NCI-H1694 treated with DMSO at 0.1 percent for 48 hours (cell line): ENCODE measurements at places on chromosomes 6 and 20.

- no peak for DNase-seq
Measured at GRCh38 chr6:17013701-17014100, 88.1 kb upstream of the STMND1 start.

DNA sequence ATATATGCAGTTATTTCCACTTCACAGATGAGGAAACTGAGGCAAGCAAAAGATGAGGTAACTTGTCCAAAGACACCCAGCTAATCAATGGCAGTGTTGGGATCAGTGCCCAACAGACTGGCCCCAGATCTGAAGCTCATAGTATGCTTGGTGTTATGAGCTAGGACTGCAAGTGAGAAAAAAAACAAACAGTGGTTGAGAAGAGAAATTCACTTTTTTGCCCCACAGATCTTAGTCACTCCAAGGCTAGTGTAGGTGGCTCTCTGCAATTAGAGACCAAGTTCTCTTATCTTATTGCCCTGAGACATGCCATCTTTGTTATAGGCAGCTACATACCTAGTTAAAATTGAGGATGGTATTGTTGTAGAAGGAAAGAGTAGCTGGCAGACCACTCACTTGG, 16.3 kb downstream of the PLEKHG1 start:
- DNase-seq, result no peak

DNA sequence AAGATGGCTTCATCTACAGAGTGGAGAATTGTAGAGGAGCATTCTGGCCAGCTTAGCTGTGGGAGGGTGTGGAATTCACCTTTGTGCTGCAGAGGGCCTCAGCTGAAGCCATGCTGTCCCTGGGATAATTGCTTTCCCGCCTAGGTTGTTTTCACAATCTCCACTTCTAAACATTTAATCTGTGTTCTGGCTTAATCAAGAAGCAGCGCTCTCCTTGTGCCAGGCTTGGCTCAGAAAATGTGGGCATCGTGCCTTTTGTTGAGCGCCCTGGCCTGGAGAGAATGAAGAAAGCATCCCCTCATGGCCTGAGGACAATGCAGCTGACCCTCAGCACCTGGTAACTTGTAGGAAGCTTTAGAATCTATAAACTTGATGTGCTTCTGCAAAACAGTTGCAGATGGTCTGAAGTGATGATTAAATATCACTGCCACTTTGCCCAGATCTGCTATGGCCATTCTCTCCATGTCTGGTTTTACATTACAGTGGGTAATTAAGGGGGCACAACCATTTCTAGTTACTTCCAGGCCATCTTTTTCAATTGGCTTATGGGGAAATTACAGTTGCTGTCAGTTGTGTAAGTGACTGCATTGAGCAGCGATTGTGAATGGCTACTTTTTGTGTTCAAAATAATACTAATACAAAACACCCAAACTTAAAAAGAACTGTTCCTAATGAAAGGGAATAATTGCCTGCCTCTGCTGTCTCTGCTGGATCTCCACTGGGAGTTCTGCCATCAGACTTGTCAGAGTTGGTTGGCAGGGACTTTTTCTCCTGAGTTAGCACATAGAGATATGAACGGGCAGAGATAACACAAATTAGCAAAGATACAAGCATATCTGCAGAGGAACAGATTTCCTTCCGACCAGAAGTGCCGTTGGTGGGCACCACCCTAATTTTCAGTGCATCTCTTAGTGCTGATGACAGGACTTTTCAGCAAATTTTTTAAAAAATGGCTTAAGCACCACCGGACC, 18.4 kb downstream of the CTNNBL1 start:
- no peak for DNase-seq

- DNase-seq, result no peak
Measured at GRCh38 chr6:11968241-11968806, 43.8 kb upstream of the HIVEP1 start.

- DNase-seq, result no peak
Measured at GRCh38 chr6:82891076-82891475, 174.6 kb downstream of the UBE3D start.

- no peak for DNase-seq
Measured at GRCh38 chr20:37480919-37481318, 40.1 kb upstream of the NNAT start.

- DNase-seq, result no peak
Measured at GRCh38 chr6:120804612-120805011, 529.7 kb downstream of the TBC1D32 start.

GRCh38 chr6:16130437-16130891, 1.6 kb downstream of the MYLIP start:
- no peak for DNase-seq

DNA sequence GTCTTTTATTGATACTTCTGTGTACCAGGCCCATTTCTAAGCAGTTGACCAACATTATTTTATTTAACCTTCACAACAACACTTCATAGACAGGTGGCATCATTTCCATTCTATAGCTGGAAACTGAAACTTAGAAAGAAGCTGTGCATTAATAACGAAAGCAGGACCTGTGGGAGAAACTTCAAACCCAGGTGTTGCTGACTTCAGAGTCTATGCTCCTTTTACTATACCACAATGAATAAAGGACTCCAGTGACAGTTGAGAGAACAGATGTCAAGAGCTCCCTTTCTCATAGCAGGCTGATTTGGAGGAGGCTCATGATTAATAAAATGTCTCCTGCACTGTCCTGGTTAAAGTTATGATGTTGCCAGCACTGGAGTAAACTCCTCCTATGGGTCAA, 56.6 kb upstream of the POU3F2 start:
- no peak for DNase-seq

DNA sequence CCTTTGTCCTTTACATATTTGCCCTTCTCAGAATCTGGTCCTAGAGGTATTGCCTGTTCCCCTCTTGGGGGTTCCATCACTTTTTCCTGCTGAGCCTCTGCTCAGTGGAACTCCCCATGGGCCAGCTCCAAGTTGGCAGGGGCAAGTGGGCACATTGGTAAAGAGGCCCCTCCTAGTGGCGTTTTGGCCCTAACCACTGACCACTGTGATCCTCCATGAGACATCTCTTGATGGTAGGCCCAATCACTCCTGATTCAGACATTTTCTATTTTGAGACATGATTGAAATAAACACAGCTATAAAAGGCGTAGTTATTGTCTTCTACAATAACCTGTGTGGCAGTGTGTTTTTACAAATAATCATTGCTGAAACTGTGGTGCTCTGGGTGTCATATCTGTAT, 83.0 kb downstream of the RREB1 start:
- no peak for DNase-seq

DNA sequence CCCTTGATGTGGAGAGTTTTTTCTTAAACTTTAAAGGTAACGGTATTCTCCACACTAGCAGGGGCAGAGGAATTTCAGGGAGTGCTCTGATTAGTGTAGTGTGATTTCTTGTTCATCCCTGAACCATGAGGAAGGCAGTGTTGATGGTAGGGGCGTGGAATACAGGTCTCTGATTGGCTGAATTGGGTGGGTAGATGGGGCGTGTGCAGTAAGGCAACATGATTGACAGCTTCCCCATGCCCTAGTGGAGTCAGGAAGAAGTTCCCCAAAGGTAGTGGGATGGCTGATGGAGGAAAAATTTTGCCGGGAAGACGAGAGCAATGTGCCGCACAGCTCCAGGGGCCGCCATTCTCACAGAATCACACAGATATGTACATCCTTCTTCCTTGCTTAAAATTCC, 97.4 kb upstream of the SALL4 start:
- DNase-seq, result no peak

GRCh38 chr6:100344761-100345160, 120.0 kb downstream of the SIM1 start:
- DNase-seq, result no peak

GRCh38 chr6:10545482-10545881, 24.3 kb downstream of the GCNT2 start:
- DNase-seq, result no peak

DNA sequence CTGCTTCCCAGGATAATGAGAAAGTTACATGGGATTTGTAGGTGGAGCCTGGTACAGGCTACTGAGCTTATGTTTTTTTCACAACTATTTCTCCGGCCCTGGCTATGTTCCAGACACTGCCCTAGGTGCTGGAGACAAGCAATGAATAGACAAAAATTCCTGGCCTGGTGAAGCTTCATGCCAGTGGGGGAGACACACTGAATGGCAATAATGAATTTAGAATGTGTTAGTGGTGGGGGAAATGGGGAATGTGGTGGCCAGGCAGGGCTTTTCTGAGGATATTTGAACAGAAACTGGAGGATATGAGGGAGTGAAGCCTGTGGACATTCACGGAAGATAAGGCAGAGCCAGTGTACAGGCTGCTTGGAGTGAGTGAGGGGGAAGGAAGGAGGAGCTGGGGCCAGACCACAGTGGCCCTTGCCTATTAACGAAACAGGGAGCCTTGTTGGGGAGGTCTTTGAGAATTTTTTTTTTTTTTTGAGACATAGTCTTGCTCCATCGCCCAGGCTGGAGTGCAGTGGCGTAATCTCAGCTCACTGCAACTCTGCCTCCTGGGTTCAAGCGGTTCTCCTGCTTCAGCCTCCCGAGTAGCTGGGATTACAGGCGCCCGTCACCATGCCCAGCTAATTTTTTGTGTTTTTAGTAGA, 6.6 kb downstream of the FOXS1 start:
- no peak for DNase-seq

DNA sequence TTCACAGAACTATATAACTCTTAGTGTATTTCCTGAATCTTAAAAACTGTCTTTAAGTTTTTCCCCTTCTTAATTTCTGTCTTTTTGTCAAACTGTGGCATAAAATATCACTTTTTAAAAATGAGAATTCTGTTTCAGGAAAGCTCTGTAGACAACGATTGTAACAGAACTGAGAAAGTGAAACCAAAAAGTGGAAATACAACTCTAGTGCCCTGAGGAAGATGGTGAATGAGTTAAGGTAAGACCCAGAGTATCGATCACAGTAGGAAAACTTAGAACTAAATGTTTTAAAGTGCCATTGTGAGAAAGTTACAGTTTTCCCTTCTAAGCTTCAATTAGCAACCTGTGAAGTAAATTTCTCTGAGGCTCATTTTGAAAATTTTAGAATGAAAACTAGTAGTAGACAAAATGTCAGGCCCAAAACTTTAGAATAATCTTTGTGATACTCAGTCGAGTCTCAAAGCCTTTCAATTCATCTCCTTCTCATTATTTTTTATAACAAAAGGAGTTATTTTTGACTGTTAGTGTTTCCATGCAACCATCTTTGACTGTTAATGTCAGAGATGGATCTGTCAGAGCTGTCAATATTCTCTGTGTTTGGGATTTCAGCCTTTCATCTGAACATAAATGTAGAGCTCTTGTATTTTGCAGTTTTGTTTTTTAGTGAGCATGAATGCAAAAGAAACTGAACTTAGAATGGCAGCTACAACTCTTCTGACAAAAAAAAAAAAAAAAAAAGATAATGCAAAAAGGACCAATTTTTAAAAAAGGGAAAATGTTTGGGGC, 19.0 kb upstream of the TRDN start:
- no peak for DNase-seq

- DNase-seq, result no peak
Measured at GRCh38 chr6:133160536-133160935, 80.6 kb upstream of the EYA4 start.

DNA sequence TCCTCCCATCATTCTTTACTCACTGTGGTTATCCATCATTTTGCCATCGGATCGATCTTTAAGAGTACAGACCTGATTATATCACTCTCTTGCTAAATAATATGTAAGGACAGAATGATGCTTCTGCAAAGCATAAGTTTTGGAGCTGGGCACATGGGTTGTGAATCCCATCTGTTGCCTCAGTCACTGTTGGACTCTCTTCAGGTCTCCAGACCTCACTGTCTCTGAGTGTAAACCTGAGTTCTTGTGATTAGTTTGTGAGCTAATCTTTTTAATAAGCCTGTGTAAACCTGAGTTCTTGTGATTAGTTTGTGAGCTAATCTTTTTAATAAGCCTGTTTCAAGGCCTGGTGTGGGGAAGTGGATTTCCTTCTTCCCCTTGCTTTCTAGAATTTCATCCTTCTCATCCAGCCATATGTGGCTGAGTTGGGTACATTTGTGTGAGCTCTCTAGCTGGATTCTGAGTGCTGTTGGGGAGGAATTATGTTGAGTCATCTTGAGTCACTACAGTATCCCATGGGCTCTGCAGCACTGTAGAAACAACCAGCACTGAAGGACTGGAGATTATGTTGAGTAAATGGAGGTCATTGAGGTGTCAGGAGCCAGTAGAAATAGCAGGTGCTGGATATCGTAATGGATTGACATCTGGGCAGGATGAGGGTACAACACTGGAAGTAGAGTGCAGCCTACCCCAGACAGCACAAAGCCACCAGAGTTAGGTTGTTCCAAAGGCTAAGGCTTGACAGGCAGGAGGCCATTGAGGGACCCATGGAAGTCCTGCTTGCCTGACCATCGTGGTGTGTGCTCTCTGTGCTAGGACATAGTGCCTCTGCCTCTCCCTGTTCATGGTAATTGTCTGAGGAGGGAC, 52.4 kb downstream of the SCAND1 start:
- DNase-seq, result no peak

- no peak for DNase-seq
Measured at GRCh38 chr6:135993361-135993760, 141.9 kb downstream of the PDE7B start.

DNA sequence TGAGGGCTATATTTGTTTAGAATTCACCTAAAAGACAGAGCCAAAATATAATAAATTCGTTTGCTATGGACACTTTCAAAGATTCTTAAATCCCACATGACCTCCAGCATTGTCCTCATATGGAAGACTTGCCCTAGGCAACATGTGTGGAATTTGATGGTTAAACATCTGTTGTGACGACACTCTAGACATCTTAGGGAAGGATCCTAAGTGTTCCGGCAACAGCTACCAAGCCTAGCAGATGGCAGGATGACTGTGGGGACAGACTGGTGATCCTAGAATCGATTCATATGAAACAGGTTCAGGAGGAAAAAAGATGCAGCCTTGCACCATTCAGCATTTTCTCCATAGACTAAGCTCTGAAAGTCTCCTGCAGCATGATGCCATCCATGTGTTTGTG, 77.6 kb upstream of the BACH2 start:
- DNase-seq, result no peak

GRCh38 chr6:45607798-45608197, 230.1 kb upstream of the SUPT3H start:
- DNase-seq, result no peak

DNA sequence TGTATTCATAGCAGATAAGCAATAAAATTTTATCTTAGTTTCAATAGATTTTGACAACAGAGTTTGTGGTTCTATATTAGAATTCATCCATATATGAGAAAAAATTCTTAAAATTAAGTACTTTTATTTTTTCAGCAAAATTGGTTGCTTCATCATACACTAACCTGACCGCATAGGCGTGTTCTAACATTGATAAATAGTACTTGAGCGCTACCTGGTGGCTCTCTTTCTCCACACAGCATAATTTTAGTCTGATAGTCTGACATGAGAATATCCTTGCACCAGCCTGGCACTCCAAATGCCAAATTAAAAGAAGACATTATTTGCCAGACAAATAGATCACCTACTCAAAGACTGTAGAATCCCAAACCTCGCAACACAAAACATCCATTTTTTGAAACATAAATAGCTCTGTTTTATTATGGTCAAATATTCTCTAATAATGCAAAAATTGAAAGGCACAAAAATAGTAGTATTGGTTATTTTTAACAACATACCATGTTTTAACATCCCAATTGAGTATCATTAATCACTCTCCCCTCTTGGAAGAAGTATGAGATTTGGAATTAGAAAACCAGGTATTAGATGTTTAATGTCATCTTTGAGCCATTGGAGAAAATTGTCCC, 33.0 kb upstream of the FILIP1 start:
- DNase-seq, result peak; percentile 63
